T-helper 1 cell (primary cell): ENCODE measurements at places on chromosomes 12 and 14.

- no peak for DNase-seq
Measured at GRCh38 chr12:67797753-67798152, 149.2 kb downstream of the DYRK2 start.

GRCh38 chr14:61884711-61885110 lies 122.5 kb downstream of the SNAPC1 start:
- no peak for DNase-seq

GRCh38 chr14:74395094-74395493 lies 30.9 kb downstream of the SYNDIG1L start:
- no peak for DNase-seq

- DNase-seq = no peak
Measured at GRCh38 chr12:80858356-80858755, 79.4 kb downstream of the LIN7A start.

- no peak for DNase-seq
Measured at GRCh38 chr12:110790301-110790700, 47.6 kb upstream of the PPP1CC start.

GRCh38 chr12:119780786-119781434 lies 96.2 kb downstream of the CIT start:
- no peak for DNase-seq

DNA sequence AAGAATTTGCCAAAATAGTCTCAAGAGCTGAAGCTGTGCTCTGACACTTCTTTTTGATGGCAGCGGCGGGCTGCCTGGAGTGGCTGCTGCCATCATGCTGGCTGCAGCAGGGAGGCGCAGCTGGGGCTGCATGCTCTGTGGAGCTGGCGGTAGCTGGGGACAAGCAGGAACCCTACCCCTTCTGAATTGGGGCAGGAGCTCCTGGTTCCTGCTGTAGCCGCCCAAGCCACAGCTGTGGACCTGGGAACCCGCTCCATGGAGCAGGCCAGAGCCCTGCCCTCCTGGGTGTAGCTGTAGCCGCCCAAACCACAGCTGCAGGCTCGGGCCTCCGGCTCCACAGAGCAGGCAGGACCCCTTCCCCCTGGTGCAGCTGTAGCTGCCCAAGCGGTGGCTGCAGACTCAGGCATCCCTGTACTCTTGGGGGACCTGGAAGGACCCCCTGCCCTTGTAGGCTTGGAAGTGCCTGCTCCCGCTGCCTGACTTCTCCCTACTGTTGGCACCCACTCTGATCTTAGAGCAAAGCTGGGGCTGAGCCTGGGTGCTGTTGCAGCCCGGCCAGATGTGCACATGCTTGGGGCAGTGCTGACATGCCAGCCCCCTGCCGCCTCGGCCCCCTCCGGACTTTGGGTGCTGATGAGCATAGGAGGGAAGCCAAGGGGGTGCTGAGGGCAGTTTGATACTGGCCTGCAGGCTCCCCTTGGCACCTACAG lies 33.3 kb downstream of the APAF1 start:
- DNase-seq = no peak

DNA sequence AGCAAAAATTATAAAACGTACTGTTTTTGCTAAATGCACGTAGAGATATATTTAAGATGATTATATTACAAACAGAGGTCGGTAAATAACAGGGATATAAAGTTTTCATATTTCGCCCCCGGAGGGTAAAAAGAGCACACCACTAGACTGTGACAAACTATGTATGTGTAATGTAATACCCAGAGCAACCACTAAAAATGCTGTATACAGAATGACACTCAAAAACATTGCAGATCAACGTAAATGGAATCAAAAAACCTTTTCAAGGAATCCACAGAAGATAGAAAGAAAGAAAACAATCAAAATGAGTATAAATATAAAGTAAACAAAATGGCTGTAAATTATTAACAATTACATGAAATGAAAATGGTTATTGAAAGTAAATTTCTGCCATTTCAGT lies 37.6 kb upstream of the PRB4 start:
- no peak for DNase-seq

DNA sequence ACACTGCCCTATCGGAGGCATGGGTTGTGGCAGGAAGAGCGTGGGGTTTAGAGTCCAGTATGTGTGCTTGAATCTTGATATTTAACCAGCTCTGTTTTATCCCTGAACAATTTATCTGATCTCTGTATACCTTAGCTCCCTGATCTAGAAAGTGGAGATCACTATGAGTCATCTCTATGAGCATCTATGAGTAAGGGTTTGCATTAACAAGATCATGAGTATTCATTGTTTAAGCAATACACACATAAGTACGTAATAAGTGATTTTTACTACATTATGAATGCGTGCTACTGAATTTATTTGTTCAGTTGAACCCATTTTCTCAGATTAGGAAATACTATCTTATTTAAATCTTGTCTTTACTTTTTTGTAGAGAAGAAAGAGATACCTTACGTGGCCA lies 49.4 kb downstream of the GPATCH2L start:
- no peak for DNase-seq

- DNase-seq = no peak
Measured at GRCh38 chr12:52139579-52140062, 52.2 kb downstream of the KRT80 start.

- DNase-seq = no peak
Measured at GRCh38 chr14:95520346-95520745, 3.9 kb upstream of the SYNE3 start.
